CD4-positive, alpha-beta T cell treated with Interleukin-2 at 100 ng/mL for 4 hours (primary cell): ENCODE measurements at places on chromosomes 1 and 21.

DNA sequence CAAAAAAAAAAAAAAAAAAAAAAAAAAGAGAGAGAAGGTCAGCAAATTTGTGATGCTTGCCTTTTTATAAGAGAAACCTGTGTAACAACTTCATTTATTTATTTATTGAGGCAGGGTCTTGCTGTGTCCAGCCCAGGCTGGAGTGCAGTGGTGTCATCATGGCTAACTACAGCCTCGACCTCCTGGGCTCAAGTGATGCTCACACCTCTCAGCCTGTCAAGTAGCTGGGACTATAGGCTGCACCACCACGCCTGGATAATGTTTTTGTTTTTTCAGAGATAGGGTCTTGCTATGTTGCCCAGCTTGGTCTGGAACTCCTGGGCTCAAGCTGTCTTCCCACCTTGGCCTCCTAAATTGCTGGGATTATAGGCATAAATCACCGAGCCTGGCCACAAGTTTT lies 42.4 kb downstream of the DHCR24 start:
- DNase-seq = no peak

GRCh38 chr21:23021481-23021880 lies 2023.3 kb downstream of the NCAM2 start:
- no peak for DNase-seq

DNA sequence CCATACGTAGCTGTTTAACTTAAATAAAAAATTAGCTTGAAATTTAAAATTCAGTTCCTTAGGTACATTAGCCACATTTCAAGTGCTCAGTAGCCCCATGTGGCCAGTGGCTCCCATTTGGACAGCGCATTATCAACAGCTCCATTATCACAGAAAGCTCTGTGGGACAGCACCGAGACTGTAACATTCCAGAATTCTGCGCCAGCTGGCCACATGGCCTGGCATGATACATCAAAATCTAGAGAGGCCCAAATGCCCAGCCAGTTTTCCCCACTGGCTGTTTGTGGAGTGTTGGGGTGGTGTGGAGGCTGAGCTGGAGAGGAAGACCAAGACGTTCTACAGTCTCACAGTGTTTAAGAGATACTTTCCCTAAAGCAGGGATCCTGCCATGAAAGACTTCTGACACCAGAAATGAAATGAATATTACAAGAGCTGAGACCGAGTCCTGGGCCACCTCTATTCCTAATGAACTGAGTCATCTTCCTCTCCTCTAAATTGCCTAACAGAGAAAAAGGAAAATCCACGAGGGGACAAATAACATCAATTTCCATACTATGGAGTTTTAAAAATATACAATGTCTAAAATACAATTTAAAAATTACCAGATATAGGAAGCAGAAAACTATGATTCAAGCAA lies 27.3 kb upstream of the ACTA1 start:
- no peak for DNase-seq

DNA sequence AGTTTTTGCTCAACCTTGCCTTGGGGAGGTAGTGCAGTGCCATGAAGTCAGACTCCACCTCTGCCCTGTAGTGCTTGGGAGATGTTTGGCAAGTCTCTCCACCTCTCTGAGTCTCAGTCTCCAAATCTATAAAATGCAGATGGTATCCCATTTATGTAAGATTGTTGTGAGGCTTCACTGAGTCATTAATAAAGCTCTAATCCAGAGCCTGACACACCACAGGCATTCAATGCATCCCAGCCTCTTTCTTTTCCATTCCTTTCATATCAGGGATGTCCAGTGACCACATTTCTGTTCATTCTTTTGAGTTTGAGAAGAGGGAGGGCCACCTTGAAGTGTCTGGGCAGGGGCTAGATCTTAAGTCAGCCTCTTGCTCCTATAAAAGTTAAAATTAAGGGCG lies 37.6 kb upstream of the LMO4 start:
- DNase-seq = no peak

- DNase-seq = no peak
These were observed 282.5 kb upstream of the PLXNA2 start for GRCh38 chr1:208526613-208527125.

GRCh38 chr1:42305639-42306038 lies 29.4 kb downstream of the FOXJ3 start:
- no peak for DNase-seq

DNA sequence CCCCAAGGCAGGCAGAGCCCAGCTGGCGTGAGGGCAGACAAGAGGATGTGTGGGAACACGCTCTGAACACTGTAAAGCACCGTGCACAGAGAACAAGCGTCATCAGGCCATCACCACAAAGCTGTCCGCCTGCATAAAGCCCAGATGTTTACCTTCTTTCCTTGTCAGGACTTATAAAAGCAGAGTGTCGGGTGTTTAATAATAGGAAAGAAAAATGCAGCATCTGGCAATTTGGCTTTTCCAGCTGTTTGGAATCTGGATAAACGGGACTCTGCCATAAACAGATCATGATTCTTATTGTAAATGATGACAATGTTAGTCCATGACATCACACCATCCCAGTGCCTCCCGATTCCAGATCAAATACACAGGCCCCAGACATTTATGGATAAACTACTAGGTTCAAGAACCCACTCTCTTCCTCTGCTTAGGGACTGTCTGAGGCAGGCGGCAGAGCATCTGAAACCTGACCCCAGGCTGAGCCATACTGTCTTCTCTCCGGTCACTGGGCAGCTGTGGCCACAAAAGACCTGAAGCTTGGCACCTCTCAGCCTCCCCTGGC lies 4.2 kb downstream of the GLIS1 start:
- DNase-seq = no peak

DNA sequence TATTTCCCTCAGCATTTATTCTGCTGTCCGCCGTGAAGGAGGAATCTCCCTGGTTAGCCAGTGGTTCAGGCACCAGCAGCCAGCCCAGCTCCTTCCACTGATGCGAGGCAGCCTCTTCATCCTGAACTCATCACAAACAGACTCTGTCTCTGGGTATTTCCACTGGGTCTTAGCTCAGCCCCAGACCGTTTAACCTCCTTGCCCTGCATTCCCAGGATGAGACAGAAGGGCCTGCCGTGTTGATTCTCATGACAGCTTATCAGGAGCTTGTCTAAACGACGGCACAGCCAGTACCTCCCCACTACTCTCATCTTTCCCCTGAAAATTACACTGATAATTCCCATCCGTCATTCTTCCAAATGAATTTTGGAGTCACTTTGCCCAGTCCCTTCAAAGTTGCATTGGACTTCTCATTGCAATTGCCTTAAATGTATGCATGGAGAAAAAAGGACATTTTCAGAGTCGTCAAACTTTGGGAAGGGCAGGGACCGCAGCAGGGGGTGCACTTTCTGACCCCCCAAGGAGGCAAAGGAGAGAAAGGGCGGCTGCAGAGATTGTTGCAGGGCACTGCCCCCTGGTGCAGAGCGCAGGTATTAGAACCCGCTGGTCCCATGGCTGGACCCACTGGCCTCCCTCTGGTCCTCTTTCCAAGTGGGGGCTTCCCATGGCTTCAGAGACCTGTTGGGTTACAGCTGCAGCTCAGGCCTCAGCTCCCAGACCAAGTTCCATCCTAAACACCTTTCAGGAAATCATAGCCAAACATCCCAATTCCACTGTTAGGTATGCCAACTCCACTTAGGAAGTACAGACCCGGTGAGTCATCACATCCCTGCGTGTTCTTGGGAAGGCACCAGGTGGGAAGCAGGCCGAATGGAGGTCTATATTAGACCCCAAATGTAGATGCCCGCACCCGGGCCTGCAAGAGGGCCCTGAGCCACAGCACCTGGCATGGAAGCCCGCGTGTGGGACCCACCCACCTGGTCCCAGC lies 3.7 kb upstream of the MEGF6 start:
- no peak for DNase-seq

DNA sequence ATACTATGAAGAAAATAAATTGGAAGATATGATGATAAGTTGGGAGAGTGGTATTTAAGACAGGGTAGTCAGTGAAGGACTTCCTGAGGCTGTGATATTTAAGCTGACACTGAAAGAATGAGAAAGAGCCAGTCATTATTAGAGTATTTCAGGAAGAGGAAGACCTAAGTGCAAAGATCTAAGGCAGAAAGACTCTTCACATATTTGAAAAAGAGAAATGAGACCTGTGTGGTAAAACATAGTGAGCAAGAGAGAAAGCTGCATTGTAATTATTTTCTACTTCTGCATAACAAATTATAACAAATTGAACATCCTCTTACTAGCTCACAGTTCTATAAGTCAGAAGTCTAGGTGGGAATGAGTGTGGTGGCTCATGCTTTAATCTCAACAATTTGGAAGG lies 34.6 kb upstream of the DOCK7 start:
- DNase-seq = no peak

GRCh38 chr21:44914176-44914874 lies 6.4 kb downstream of the ITGB2 start:
- DNase-seq = peak; percentile 64

GRCh38 chr1:100734676-100735075 lies 15.1 kb downstream of the VCAM1 start:
- no peak for DNase-seq

DNA sequence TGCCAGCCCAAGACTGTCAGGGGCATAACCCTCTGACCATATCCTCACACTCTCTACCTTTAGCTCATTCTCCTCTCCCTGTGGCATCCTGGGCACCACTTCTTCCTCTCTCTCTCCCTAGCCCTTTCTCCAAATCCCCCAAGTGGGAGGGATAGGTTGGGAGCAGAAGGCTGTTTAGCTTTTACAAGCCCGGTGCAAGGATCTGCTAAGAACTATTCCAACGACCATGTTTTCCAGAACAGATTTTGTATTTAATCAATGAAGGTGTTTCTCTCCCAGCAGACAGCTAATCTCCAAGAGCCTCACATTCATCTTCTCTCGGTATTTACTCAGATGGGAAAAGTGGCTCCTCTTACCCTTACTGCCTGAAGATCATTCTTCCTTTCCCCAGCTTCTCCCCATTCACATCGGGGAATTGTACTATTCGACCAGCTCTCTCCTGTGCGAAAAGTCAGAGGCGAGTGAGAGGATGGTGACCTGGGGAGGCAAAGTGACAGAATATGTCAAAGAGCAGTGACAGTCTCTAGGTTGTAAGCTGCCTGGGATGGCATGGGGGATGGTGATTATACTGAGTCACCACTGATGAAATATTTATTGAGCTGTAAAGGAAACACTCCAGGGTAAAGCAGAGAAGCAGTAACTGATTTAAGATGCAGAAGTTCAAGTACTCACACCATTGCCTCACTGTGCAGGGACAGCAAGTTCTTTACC lies 47.0 kb upstream of the RBM15 start:
- no peak for DNase-seq

- no peak for DNase-seq
These were observed 51.4 kb downstream of the LEPR start for GRCh38 chr1:65471861-65472332.

DNA sequence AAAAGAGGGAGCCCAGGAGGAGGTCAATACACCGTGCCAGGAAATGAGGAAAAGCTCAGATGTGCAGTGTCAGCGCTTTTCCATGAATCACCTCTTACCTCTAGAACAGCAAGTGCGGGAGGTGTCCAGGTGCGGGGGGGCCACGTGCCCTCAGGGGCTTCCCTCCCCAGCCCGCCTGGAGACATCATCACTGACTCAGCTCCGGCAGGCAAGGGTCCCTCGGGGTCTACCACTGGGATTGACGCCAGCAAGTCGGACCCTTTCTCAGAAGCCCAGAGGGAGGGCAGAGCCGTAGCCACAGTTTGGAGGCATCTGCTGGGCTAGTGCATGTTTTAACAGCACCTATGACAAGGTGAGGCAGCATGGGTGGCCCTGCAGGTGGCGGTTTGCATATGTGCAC lies 67.4 kb upstream of the TRAPPC10 start:
- DNase-seq = no peak

DNA sequence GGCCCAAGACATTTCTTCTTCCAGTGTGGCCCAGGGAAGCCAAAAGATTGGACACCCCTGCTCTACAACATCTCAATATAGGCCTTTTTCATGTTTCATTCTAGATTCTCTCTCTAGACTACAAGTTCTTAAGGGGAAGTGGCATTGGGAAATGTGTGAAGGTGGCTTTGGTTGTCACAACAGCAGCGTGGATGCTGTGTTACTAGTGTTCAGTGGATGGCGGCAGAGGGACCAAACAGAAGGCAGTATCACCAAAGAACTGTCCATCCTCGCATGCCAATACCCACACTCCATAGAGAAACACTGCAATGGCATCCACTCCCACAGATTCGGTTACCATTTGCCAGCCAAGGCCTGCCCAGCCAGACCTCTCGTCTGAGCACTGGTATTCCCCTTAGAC lies 24.3 kb upstream of the IFNAR2 start:
- DNase-seq = peak; percentile 53

DNA sequence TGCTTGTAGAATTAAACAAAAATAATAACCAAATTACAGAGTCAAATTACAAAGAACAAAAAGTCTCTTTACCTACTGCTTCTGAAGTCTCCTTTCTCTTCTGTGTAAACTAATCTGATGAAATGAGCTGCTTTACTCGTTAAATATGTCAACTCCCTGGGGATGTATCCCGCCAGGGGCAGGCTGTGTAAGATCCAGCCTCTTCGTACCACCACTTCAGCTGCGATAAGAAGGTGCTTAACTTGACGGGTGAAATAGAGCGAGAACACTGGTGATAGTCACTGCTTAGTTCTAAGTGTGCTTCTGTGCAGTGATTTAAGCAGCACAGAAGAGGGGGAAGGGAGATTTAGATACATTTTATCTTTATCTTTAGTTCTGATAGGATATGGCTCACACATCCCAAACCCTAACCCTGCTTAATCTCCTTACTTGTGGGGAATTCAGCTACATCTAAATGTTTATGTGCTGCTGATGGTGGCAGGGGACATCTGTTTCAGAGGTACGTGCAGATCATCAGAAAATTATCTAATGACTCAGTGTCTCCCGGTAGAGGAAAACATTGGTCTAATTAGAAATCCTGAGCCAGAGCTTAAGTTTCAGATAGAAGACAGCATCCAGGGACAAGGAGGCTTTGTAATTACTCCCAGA lies 46.0 kb downstream of the RHOU start:
- DNase-seq = no peak

GRCh38 chr1:28247612-28248272 lies 11.6 kb upstream of the SESN2 start:
- DNase-seq = no peak

GRCh38 chr1:15972409-15972808 lies 3.5 kb downstream of the ZBTB17 start:
- no peak for DNase-seq

GRCh38 chr1:24980836-24981630 lies 51.0 kb upstream of the RUNX3 start:
- no peak for DNase-seq

DNA sequence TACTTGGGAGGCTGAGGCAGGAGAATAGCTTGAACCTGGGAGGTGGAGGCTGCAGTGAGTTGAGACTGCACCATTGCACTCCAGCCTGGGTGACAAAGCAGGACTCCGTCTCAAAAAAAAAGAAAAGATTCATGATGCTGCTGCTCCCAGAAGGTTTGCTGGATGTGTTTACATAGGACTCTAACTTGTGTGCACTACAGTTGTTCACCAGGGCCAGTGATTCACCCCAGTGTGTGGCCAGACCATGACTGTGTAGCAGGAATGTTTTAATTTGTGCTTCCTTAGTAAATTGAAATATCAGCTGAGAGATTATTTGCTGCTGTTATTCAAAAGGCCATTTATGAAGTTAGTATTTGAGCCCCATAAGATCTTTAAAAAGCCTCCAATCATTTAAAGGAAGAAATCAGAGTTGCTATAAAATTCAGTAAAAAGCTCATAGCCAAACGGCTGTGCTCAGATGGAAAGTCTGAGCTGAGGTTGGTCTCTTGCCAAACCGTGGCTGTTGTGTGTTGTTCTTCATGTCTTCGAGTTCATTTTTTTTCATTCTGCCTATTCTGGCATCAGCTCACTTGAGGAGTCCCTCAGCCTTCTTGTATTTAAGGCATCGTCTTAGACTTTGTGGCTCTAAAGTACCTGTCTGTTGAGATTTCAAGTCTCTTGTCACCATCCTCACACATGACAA lies 18.1 kb upstream of the PGD start:
- DNase-seq = no peak

- DNase-seq = no peak
These were observed 192.0 kb downstream of the DHRS3 start for GRCh38 chr1:12426030-12426429.
